ENCODE measurements at places on chromosomes 3 and 15.

GRCh38 chr3:46191730-46192129, 16.4 kb downstream of the CCR1 start:
- no peak for DNase-seq

- no peak for DNase-seq
These were observed 6.2 kb upstream of the RCCD1 start for GRCh38 chr15:90948506-90948905.

- no peak for DNase-seq
These were observed 32.9 kb upstream of the ZNF770 start for GRCh38 chr15:35020974-35021373.

DNA sequence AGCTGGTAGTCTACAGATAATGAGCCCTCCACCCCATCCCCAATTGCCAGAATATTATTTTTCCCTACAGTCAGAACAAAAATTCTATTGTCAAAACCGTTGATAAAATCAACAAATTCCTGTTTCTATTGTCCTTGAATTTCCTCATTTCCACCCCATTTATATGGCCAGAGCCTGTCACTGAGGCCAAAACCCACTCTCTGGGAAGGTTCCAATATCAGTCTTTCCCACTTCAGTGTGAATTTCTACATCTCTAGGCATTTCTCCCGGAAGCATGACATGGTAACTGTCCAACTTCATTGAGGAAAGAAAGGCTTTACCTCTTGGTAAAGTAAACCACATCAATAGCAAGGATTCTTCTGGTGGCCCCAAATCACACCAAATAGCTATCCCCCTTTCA, 41.6 kb downstream of the C2CD4A start:
- DNase-seq, result no peak

DNA sequence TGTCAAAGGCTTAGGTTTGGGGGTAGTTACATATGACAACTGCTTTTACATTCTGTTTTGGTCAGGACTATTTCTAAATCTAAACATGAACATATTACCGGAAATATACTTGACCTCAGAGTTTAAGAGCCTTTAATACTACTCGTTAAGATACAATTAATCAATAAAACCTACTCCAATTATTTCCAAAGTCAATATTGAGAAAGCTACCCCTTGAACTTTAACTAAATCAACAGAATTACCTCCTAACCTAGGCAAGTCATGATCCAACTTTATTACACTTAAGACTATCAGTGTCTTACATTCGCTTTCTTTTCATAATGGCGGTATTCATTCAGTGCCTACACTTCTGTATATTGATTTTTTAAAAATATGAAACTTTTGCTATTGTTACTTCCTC, 107.7 kb downstream of the RAP2B start:
- no peak for DNase-seq

GRCh38 chr15:43524254-43524845, 6.9 kb downstream of the MAP1A start:
- no peak for DNase-seq

DNA sequence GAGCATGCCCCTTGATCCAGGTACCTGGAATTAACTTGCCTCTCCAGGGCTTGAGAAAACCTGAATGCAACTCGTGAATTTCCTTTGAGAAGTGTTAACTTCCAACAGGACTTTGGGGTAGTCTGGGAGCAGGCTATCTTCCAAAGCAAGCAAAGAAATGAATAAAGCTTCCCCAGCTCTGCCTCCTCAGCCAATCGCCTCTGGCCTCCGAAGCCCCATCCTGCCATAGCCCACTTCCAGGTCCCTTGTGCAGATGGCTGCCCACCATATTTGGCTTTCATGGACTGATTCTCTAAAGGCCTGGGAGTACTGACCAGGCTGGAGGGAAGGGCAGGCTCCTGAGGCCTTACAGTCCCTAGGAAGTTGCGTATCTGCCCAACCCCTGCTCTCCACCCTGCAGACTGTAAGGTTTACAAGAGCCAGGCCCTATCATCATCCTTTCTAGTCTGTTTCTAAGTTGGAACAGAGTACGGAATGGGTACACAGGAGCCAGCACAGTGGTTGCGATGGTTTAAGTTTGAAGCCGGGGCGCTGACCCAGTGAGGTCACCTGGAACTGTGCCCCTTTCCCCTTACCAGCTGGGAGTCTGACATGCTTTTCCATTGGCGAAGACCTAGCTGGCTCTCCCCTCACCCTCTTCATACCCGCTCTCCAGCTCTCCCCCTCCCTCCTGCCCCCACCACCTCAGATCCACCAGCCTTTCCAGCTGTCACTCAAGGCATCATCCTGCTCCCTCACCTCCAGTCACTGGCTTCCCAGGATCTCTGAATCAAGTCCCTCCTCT, 1.1 kb upstream of the PML start:
- DNase-seq, result no peak

GRCh38 chr15:64637412-64637811, 138.0 kb downstream of the RBPMS2 start:
- DNase-seq, result no peak

DNA sequence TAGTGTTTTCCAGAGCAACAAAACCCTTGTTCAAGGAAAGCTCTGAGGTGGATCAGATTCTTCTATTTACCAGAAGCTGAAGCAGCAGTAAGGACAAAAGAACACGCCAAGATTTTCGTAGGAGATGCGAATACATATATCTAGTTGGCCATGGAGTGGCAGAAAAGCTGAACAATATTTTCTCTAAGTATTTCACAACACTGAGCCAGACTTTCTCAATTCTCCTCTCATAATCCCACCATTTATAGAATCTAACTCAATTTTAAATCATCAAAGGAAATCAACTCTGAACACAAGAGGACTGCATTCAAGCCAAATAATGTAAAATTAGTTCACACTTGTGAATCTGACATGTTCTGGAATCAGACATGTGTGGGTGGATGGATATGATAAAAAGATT, 775.0 kb downstream of the ROBO1 start:
- DNase-seq, result no peak

- no peak for DNase-seq
These were observed 52.1 kb downstream of the CLDN18 start for GRCh38 chr3:138062037-138062436.

DNA sequence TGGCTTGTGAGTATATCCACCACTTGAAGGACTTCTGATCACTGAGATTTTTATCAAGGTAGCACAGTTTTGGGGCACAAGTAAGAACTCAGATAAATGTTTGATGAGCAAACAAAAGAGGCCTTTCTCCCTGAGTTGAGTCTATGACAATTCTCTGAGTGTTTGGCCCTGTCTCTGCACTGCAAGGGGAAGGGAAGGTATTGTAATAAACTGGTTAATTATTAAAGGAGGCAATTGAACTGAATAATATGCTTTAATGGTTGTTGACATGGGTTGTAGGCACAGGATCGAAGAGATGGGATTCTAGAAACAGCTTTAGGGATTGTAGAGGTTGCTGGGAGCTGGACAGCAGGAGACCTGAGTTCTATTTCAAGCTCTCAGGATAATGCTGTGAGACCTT, 95.0 kb upstream of the MRPL3 start:
- DNase-seq, result no peak

DNA sequence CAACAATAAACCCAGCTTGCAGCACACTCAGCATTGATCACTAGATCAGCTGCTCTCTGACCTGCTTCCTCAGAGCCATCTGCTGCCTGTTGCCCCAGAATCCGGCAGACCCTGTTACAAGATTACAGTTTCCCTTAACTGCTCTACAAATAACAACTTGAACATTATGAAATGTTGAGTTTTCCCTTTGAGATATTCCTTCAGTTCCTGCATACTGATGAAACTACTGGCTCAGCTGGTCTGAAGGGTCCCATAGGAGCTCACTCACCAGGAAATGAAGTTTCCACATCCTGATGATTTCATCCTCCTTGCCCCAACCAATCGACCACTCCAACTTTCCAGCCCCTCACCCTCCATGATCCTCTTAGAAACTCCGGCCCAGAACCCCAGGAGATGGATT, 281.9 kb downstream of the OCA2 start:
- no peak for DNase-seq

GRCh38 chr15:99361545-99362185, 110.4 kb downstream of the LRRC28 start:
- DNase-seq, result peak; percentile 38

GRCh38 chr3:42773409-42773751, 327 bp upstream of the CCDC13 start:
- no peak for DNase-seq

- no peak for DNase-seq
These were observed 106.3 kb upstream of the ALCAM start for GRCh38 chr3:105260385-105260784.

- no peak for DNase-seq
These were observed 3.2 kb downstream of the ALAS1 start for GRCh38 chr3:52200981-52201679.

- no peak for DNase-seq
These were observed 291.6 kb upstream of the PLSCR5 start for GRCh38 chr3:146896711-146897110.

DNA sequence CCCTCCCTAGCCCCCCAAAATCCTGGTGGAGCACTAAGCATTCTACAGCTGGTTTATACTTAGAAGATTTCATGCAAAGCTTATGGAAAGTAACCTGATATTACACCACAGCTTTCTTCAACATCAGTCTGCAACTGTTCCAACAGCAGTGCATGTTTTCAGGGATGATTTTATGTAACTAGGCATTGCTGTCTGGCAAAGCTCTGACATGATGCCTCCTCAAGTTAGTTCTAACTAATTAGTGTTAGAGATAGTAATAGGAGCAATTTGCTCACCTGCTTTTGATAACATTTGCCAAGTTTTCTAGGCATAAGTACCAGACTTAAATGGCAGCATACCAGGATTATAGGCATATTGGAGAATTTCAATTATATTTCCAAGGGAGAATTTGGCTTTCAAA, 330.3 kb upstream of the SGO1 start:
- no peak for DNase-seq

- peak; percentile 45 for DNase-seq
These were observed 134.1 kb upstream of the MNS1 start for GRCh38 chr15:56598991-56599390.

GRCh38 chr15:81282911-81283310, 41.0 kb downstream of the STARD5 start:
- DNase-seq, result no peak

- peak; percentile 52 for DNase-seq
These were observed 36.2 kb upstream of the PLSCR2 start for GRCh38 chr3:146505516-146505915.

GRCh38 chr3:100603469-100603868, 5.9 kb upstream of the ADGRG7 start:
- peak; percentile 56 for DNase-seq

- DNase-seq, result no peak
These were observed 5.4 kb upstream of the CFAP91 start for GRCh38 chr3:119697394-119697793.

DNA sequence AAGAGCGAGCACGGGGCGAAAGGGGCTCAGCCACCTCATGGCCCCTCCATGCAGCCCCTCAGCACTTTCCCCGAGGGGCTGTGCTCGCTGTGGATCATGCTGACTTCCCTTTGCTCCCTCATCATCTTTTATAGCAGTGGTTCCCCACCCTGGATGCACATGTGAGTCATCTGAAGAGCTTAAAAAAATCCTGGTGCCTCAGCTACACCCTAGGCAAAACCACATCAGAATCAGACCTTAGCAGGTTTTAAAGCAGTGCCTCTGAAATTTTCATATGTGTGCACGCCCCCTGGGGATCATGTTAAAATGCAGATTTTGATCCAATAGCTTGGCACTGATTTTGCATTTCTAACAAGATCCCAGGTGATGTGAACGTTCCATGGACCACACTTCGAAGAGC, 50.9 kb downstream of the FEM1B start:
- peak; percentile 10 for DNase-seq

GRCh38 chr15:38252481-38253350, at the start of gene SPRED1:
TSS of gene SPRED1 (plus strand) at chr15:38252836. CDS start at chr15:38253186, 350 bp downstream.
- peak; percentile 53 for DNase-seq

DNA sequence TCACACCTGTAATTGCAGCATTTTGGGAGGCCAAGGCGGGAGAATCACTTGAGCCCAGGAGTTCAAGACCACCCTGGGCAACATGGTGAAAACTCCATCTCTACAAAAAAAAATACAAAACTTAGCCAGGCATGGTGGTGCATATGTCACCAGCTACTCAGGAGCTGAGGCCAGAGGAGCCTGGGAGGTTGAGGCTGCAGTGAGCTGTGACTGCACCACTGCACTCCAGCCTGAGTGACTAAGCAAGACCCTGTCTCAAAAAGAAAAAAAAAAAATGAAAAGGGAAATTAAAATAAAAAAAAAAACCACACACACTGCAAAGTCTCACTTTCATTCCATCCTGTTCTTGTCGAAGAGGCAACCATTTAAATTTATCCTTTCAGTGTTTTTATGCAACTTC, 100.8 kb upstream of the PIAS1 start:
- DNase-seq, result no peak

- no peak for DNase-seq
These were observed 86.9 kb downstream of the IL5RA start for GRCh38 chr3:3023111-3023745.

DNA sequence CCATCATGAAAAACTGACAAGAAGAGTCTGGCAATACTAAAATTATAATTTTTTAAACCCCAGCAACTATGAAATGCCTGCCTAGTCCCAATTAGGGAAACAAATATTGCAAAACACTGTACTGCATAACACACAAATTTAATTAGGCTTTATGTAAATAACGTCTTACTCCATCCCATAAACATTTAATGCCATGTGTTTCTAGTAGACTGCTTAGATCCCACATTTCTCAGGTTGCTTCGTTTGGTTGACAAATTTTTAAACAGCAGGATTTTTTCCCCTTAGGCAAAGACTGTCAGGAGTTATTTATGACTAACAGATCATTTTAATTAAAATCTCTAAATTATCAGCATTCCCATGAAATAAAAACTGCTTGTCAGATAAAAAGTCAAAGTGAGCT, 29.9 kb downstream of the EIF2AK4 start:
- DNase-seq, result no peak

- DNase-seq, result no peak
These were observed 44.4 kb upstream of the GK5 start for GRCh38 chr3:142269767-142270166.

DNA sequence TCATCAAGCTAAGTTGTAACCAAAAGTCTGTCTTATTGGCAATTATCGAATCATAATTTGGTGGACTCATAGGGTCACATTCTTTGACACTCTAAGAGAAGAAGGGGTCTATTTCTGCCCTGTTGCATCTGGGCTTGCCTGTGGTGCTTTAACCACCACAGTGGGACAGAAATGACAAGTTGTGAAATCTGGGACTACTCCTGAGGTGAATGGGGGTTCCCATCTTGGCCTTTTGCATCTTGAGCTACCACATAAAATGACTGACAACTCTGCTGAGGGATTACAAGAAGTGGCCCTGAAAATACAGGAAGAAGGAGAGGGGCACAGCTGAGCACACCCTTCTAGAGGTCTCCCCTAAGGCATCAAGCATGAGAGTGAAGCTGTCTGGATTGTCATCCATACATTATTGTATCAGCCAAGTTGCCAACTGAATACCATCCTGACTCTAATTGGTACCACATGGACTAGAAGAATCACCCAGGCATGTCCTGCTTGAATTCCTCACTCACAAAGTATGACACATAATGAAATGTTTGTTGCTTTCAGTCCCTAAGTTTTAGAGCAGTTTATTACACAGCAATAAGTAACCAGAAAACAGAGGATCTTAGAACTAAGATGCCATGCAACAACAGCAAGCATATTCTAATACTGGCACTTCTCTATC, 306.5 kb downstream of the ROBO1 start:
- DNase-seq, result no peak

GRCh38 chr3:138384531-138384930, 36.2 kb downstream of the MRAS start:
- no peak for DNase-seq
